SJCRH30 (cell line): ENCODE measurements at places on chromosomes 3 and 15. TPM values are rescaled to one million over a fixed set of nuclear protein-coding genes. Genes with fewer than 3 reads are reported as not detected.
A peak's percentile ranks its signal among the peaks of the same experiment; 100 is the strongest.

DNA sequence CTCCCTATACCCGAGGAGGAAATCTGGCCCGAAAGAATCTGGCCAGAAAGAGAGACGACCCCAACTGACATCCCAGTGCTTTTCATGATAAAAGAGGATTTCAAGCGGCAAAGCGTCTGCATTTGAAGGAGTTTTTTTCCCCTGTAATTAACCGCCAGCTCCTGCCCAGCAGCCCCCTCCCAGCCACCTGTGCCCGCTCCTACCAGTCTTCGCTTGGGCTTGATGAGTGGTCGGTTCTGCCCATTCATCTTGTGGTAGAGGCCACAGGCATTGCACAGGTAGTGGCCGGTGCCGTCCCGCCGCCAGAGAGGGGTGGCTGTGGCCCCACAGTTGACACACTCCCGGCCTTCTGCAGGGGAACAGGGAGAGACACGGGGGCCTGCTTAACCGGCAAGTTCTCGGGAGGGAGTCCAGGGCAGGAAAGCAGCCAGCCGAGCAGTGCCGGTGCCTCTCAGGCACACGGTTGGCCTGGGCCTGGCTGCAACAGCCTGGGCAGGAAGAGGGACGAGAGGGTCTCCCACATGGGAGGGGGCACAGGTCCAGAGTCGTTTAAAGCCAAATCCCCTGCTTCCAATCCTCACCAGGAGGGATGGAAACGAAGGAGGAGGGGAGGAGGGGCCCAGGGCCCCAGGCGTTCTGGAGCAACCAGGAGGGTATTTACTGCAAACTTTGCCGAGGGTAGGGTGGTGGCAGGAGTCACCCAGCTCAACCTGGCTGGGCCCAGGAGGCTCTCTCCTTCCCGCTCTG lies 9.2 kb downstream of the GATA2 start:
- H3K4me3 ChIP-seq = peak overlapping the region; percentile 28
- H3K36me3 ChIP-seq = peaks cover 46% of the 10 kb centered on the region
- DNase-seq = no peak

- H3K4me1 ChIP-seq = no peaks in the 10 kb centered on the region
- no peak overlapping the region for H3K27ac ChIP-seq
- no peaks in the 10 kb centered on the region for H3K27me3 ChIP-seq
Observed at GRCh38 chr3:36926292-36926897, 18.5 kb downstream of the TRANK1 start.

GRCh38 chr15:77831986-77832385 lies 199.3 kb upstream of the LINGO1 start:
- no peak for DNase-seq
- no peak overlapping the region for H3K27ac ChIP-seq
- no peaks in the 10 kb centered on the region for H3K4me1 ChIP-seq
- no peak overlapping the region for H3K4me3 ChIP-seq
- H3K36me3 ChIP-seq = no peaks in the 10 kb centered on the region

DNA sequence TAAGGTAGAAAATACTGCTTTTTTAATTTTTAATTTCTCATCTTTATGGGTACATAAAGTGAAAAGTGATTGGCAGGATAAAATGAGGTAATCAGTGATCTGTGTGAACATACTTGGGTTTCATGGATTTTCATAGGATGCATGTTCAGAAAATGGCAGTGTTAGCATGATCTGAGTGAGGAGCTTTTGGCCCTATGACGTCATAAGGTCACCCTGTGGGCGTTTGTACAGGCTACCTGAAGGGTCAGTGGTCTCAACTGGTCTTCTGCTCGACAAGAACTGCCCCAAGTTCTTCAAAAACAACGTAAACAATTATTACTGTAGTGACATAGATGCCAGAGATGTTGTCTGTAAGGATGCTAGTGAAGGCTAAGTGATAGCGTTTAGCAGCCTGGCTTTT lies 124.5 kb upstream of the OSTN start:
- no peak overlapping the region for H3K27ac ChIP-seq
- no peaks in the 10 kb centered on the region for H3K27me3 ChIP-seq
- H3K4me3 ChIP-seq = no peak overlapping the region
- no peaks in the 10 kb centered on the region for H3K4me1 ChIP-seq
- no peaks in the 10 kb centered on the region for H3K36me3 ChIP-seq

DNA sequence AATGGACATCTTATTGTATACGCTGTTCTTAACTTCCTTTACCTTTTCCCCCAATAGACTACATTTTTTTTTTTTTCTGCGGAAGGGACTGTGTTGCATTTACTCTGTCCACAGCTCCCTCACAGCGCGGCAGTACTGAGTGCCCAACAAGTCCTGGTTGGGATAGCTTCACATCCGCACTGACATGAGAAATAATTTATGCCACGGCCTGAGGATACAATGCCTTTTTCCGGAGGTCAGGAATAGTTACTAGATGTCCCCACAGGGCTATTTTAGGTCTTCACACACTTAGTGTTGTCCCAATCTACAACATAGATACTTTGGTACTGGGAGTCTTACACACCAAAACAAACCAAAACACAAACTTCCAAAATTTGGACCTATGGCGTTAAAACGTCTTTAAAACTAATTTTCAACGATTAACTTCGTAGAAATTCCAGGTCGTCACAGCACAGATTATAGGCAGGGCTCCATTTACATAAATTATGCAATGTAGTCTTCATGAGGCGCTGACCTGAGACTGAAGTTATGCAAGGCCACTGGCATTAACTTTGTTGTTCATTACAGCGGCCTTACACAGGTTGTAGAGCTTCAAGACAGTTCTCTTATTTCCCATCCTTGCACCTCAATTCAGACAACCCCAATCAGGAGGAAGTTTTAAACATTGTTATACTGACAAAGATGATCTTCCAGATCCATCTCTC lies 989 bp upstream of the PPIB start:
- no peaks in the 10 kb centered on the region for H3K27me3 ChIP-seq
- peak overlapping the region; percentile 21 for H3K27ac ChIP-seq
- peak overlapping the region; percentile 87 for H3K4me3 ChIP-seq
- peaks cover 29% of the 10 kb centered on the region for H3K36me3 ChIP-seq
- peaks cover 5% of the 10 kb centered on the region; the same call in 1 of the 2 replicates for H3K4me1 ChIP-seq

DNA sequence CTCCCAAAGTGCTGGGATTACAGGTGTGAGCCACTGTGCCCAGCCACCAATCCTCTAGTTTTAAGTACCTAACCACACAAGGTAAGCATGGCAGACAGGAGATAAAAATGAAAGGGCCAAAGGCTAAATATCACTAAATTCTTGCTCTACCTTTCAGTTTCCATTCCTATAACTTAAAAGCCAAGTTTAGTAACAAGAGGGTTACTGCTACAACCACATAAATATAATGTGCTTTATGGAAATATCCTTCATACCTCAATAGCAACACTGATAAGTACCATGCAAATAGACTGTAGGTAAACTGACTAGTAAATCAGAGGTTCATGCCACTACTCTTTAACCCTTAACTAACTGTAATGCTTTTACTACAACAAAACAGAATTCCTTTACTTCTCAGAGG lies 38.7 kb upstream of the MUC13 start:
- H3K4me3 ChIP-seq = no peak overlapping the region
- H3K27ac ChIP-seq = no peak overlapping the region
- peaks cover 44% of the 10 kb centered on the region for H3K36me3 ChIP-seq
- no peaks in the 10 kb centered on the region for H3K4me1 ChIP-seq

GRCh38 chr3:172317481-172317880 lies 130.8 kb downstream of the GHSR start:
- DNase-seq = no peak
- H3K4me1 ChIP-seq = peaks cover 41% of the 10 kb centered on the region
- no peaks in the 10 kb centered on the region for H3K27me3 ChIP-seq
- no peak overlapping the region for H3K4me3 ChIP-seq
- H3K27ac ChIP-seq = peak overlapping the region; percentile 77

DNA sequence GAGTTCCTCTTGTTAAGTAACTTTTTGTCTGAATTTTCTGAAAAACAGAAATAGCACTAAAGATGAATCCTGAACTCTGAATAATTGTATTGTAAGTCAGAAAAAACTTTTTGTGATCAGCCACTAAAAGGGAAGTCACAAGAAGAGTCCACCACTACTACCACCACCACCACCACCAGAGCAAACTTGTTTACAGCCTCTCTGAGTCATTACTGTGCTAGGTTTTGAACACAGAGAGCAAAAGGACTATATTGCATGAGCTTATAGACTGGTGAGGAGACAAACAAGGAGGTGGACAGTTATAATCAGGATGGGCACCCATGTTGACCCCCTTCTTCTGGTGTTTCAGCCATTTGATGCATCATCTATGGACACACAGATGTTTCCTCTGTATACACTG lies 141.7 kb downstream of the IL5RA start:
- H3K27me3 ChIP-seq = no peaks in the 10 kb centered on the region
- H3K27ac ChIP-seq = no peak overlapping the region
- H3K4me1 ChIP-seq = no peaks in the 10 kb centered on the region; the same call in 1 of the 2 replicates
- H3K36me3 ChIP-seq = no peaks in the 10 kb centered on the region
- H3K4me3 ChIP-seq = no peak overlapping the region

DNA sequence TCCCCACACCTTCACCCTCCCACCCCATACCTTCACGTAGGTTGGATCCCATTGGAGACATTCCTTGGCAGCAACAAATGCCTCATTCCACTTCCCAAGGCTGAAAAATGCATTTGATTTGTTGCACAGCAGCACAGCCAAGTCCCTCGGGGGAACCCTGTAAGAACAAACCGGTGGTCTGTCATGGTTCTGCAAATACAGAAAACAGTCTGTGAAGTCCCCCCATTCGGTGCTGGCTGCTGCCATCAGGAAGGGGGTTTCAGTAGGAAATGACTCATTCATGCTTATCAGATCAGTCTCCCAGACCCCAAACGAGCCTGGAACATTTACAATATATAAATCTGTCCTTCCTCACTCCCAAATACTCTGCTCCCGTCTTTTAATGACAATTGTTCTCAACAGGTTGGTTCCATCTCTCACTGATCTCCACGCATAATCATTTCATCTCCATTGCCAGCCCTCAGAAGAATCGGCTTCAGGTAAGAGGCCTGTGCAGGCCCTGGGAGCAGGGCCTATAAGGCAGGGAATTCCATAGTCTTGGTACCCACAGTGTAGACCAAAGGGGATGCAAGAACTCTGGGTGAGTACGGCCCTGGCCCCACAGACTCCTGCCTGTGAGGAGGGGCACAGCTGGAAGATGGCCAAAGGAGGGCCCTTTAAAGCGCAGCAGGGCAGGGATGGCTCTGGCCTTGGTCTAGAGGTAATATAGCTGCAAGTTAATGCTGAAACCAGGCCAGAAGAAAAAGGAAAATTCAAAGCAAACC lies 41.6 kb downstream of the TRANK1 start:
- H3K27me3 ChIP-seq = no peaks in the 10 kb centered on the region
- no peaks in the 10 kb centered on the region for H3K36me3 ChIP-seq
- no peak overlapping the region for H3K4me3 ChIP-seq
- H3K4me1 ChIP-seq = no peaks in the 10 kb centered on the region

GRCh38 chr15:89551550-89551949 lies 23.7 kb upstream of the TICRR start:
- H3K4me3 ChIP-seq = no peak overlapping the region
- no peaks in the 10 kb centered on the region for H3K27me3 ChIP-seq
- no peak for DNase-seq

GRCh38 chr15:92429378-92430068 lies 35.8 kb downstream of the ST8SIA2 start:
- H3K27ac ChIP-seq = no peak overlapping the region
- H3K4me3 ChIP-seq = no peak overlapping the region
- H3K4me1 ChIP-seq = peaks cover 4% of the 10 kb centered on the region; the same call in 1 of the 2 replicates
- DNase-seq = peak; percentile 54

- H3K27ac ChIP-seq = no peak overlapping the region
- H3K4me1 ChIP-seq = no peaks in the 10 kb centered on the region
- DNase-seq = no peak
- H3K36me3 ChIP-seq = no peaks in the 10 kb centered on the region
- no peaks in the 10 kb centered on the region for H3K27me3 ChIP-seq
- no peak overlapping the region for H3K4me3 ChIP-seq
Observed at GRCh38 chr3:157573780-157574378, 70.7 kb upstream of the VEPH1 start.

DNA sequence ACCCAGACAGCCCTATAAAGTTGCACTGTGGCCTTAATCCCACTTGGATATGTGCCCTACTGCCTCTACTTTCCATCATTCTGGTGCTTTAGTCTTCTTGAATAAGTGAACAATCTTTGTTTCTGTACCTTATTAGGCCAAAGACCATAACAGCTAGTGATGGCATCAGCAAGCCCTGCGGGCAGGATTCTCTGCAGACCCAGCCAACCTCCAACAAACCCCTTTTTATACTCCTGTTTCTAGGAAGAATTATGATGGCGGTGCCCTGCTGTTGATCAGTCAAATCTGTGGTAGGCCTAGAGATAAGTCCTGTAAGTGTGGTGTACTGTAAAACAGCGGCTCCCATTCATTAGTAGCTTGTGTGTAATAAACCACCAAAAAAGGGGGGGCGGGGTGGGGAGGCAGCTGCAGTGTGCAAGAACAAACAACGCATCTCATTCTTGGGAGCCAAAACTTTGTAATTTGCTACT lies 40.5 kb downstream of the SOX2 start:
- H3K4me1 ChIP-seq = peaks cover 48% of the 10 kb centered on the region
- peak overlapping the region; percentile 26; the same call in 1 of the 2 replicates for H3K27ac ChIP-seq
- no peak overlapping the region for H3K4me3 ChIP-seq
- peak; percentile 90 for DNase-seq
- no peaks in the 10 kb centered on the region for H3K36me3 ChIP-seq

DNA sequence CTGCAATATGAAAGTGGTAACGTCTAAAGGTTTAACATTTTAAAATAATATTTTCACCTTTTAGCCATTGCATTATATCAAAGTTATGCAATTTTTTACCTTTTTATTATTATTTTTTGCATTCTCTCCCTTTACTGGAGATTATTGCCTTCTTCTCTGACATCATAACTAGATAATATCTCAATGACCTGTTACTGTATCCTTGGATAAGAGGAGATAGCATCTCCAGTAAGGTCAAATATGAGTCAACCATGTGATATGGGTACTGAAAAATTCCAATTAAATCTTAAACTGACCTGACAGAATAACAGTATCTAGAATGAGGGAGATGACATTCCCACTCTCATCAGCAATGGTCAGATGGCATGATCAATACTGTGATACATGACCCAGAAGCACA lies 108.3 kb downstream of the ZBTB20 start:
- H3K4me1 ChIP-seq = no peaks in the 10 kb centered on the region
- DNase-seq = no peak
- H3K27ac ChIP-seq = no peak overlapping the region
- no peaks in the 10 kb centered on the region for H3K36me3 ChIP-seq

GRCh38 chr3:188468196-188468595 lies 314.2 kb downstream of the LPP start:
- no peaks in the 10 kb centered on the region for H3K4me1 ChIP-seq
- H3K36me3 ChIP-seq = no peaks in the 10 kb centered on the region
- no peak for DNase-seq
- no peak overlapping the region for H3K27ac ChIP-seq

DNA sequence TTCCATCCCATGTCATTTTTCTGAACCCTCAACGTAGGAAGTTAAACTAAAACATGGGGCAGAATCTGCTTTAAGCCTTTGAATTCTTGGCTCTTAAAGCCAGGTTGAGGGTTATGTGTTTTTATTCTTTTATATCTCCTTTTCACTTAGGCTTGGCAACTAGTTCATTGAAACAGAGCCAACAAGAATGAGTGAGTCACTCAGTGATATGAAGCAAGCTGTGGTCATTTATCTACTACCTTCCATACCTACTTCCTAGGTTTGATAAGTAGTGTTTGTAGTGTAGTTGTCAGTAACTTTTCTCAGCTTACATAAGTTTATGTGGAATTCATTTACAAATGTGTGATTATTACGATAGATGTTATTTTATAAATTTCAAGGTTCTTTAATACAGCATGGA lies 67.4 kb downstream of the SNRPN start:
- peaks cover 3% of the 10 kb centered on the region; the same call in 1 of the 2 replicates for H3K36me3 ChIP-seq
- H3K4me1 ChIP-seq = no peaks in the 10 kb centered on the region
- H3K27ac ChIP-seq = no peak overlapping the region

The CIDEC gene
- not detected in 2 replicates for total RNA-seq

The ITIH4 gene
- total RNA-seq = 0.71 TPM in 1 of 2 replicates, not detected in the other

The KLHL6 gene
- not detected in 2 replicates for total RNA-seq

The RPS27L gene
- total RNA-seq = 178 and 185 TPM in 2 replicates

The FES gene
- total RNA-seq = 0.25 and 1.1 TPM in 2 replicates

The CLDN16 gene
- not detected in 2 replicates for total RNA-seq

The RABL3 gene
- 19.7 and 21.4 TPM in 2 replicates for total RNA-seq

The AADAC gene
- not detected in 2 replicates for total RNA-seq

The SSUH2 gene
- 0.30 and 0.53 TPM in 2 replicates for total RNA-seq
